ENCODE measurements at places on chromosomes 11 and 22.

GRCh38 chr11:102639656-102640055, 14.5 kb upstream of the MMP20 start:
- no peak for DNase-seq

GRCh38 chr11:44695169-44695833, 31.5 kb upstream of the TSPAN18 start:
- no peak for DNase-seq

GRCh38 chr11:104690241-104690640, 208.0 kb downstream of the CASP12 start:
- DNase-seq: no peak

GRCh38 chr11:86761978-86762377, 38.4 kb upstream of the PRSS23 start:
- no peak for DNase-seq

DNA sequence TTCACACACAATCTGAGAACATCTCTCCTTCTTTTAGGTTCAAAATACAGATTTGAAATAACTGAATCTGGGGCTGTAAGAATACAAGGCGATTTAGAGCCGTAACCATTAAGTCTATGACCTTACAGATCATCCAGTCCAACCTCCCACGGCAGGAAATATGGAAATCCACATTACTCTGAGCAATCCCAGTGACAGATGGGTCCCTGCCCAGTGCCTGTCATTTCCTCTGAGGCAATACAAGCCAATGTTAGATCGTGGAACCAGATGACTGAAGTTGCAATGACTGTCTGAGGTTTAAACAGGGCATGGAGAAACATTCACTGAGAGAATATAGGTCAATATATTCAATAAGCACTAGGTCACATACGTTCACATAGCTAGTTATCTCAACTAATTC, 77.4 kb upstream of the OR5AK2 start:
- DNase-seq: no peak
